GM23248 (cell line): ENCODE measurements at places on chromosomes 7 and 10.
A peak's percentile ranks its signal among the peaks of the same experiment; 100 is the strongest.

DNA sequence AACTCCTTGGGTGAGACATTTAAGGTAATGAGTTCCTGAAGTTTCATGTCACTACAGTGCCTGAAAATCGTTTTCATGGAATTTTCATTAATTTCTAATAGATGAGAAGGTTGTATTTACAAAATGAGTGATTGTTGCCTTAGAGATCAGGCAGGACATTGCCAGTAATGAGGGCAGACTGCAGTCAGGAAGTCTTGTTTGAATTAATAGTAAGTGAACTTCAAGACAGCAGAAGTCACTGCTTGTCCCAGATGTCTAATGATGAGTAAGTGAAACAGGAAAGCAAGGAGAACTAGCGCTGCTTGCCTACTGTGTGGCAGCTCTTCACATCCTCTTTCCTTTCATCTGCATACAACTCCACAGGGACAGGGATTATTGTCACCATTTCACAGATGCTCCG is 237.4 kb downstream of the BAMBI start:
- no peak for DNase-seq

DNA sequence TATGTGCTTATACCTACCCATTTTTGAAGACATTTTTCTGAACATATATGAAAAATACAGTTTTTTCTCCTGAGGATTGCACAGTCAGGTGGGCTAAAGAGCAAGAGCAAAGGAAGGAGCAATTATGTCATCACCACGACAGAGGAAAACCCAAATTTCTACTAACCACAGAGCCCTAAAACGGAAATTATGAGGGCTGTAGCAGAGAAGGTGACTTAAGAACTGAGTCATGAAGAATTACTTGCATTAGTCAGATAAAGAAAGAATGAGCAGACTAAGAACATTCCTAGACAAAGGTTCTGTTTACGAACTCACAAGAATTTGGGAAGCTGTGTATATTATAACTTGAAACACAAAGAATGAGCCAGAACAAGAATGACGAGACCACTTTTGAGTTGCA is 974.4 kb downstream of the NXPH1 start:
- no peak for DNase-seq

- no peak for DNase-seq
Measured at GRCh38 chr7:107138696-107139420, 29.9 kb upstream of the HBP1 start.

DNA sequence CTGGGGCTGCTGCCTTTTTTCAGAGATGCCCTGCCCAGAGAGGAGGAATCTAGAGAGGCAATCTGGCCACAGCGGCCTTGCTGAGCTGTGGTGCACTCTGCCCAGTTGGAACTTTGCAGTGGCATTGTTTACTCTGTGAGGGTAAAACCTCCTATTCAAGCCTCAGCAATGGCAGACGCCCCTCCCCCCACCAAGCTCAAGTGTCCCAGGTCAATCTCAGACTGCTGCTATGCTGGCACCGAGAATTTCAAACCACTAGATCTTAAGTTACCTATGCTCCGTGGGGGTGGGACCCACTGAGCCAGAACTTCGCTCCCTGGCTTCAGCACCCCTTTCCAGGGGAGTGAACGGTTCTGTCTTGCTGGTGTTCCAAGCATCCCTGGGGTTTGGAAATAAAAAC is 77.2 kb downstream of the EXOC4 start:
- DNase-seq = no peak

DNA sequence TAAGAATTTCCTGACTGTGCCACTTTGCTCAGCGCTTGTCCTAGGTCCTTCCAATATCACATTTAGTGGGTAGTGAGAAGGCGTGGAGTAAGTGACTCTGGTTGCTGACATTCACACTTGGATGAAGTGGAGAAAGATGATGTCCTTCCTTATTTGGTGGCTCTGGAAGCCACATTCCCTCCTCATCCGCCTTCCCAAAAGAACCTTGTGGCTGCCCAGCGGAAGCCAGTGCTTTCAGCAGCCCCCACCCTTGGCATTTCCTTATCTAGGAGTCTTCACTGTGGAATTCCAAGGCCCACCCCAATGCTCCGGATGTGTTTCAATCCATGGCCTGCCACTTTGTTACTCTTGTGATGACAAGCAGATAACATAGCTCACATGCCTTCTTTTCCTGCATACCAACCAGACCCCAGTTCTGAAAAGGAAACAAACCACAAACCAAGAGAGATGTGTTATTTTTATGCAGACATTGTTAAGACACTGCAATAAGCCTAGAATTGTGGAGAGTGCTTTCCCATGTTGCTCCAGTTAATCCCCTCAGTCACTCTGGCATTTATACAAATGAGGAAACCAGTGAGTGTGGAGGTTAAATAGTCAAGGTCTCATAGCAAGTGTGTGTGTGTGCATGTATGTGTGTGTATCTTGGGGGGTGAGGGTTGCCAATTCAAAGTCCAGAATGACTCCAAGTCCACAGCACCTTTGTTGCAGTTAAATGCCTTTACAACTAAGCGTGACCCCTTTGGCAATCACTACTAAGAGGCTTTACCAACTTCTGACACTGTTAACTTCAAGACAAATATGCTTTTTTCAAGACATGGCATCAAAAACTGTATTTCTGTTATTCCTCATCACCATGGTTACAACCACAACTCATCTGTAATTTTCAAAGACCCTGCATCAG is 10.3 kb upstream of the ANKRD1 start:
- peak; percentile 78 for DNase-seq

GRCh38 chr10:18140149-18140956 is at the start of gene CACNB2:
Gene CACNB2, plus strand, starts transcription at chr10:18140424.
- DNase-seq = peak; percentile 65

DNA sequence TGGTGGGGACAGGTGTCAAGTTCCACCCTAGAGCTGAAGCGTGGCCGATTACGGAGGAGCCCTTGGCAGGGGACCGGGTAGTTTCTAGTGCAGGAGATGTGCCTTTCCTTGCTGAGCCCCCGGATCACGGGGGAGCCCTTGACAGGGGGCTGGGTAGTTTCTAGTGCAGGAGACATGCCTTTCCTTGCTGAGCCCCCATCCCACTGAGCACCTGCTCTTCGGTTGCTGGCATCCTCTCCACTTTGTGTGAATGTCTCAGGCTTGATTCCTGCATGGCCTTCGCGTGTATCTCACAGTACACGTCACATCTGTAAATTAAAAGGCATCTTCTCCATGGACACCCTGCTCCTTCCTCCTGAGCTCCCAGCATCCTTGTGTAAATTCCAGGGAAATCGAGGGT is 263.5 kb downstream of the ADARB2 start:
- DNase-seq = no peak

DNA sequence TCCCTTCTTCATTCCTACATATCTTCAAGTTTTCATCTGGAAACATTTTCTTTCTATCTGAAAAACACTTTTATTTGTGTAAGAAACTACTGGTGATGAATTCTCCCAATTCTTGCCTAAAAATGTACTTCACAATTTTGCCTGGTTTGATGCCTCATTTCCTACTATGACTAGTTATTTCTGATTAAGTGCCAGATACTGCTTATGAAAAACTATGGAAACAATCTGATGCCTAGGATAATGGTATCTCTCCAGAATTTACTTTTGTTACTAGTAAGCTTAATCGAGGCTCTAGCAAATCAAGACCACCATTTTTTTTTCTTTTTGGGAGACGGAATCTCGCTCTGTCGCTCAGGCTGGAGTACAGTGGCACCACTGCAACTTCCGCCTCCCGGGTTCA is 31.3 kb downstream of the CACUL1 start:
- peak; percentile 91 for DNase-seq

DNA sequence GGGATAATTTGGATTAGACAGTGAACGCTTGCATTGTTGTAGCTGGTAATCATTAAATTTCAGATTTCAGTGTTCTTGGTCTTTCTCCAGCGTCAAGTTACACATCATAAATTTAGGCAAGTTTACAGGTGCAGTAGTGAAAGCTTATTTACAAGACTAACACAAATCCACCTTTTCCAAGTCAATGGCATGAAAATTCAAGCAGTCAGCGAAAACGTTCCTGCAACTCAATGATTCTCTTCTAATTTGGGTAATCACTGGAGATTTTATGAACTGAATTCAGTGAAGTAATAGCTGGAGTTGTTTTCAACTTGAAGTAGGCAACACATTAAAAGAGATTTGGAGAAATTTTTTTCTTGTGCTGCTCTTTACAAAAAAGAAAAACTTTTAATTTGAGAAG is 17.9 kb downstream of the BCAP29 start:
- no peak for DNase-seq

- DNase-seq = no peak
Measured at GRCh38 chr7:69939317-69939716, 341.0 kb downstream of the AUTS2 start.

DNA sequence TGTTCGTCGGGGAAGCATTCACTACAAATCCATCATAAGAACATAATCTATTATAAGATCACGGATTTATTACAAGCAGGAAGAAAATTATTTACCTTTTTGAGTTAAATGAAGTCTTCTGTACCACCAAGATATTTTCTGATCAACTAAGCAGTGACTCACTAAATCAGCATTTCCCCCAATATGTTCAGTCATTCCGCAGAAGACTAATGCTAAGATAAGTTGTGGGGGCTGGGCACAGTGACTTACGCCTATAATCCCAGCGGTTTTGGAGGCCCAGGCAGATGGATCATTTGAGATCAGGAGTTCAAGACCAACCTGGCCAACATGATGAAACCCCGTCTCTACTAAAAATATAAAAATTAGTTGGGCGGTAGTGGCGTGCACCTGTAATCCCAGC is 144.2 kb upstream of the EGR2 start:
- peak; percentile 38 for DNase-seq

DNA sequence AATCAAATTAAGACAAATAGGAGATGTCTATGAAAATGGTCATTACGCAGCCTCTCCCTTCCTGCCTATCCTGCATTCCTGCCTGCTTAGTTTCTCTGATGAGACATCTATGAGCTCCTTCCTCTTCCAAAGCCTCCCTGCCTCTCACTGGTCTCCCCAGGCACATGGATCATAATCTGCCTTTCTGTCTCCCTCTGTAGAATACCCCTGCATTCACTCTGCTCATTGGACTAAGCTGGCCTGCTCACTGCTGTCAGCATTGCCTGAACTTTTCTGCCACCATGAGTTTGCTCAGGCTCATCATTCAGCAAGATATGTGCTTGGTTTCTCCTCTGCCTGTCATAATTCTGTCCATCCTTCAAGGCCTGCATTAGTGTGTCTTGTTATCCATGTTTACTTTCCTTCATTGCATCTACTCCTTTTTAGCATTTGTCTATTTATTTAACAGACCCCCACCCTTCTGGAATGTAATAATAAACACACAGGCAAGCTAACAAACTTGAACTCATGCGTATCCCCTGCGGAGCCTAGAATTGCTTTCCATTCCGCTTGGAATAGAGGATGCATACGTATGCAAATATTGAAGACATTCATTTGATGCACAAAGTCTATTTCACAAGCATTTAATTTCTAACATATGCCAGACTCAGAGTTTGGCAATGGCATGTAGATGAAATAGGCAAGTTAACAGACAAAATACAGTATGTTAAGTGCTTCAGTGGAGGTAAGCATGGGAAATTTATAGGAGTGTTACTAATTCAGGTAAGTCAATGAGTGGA is 88.3 kb downstream of the PTPRZ1 start:
- DNase-seq = peak; percentile 95

- peak; percentile 42 for DNase-seq
Measured at GRCh38 chr7:128743112-128743772, 4.1 kb downstream of the CALU start.

DNA sequence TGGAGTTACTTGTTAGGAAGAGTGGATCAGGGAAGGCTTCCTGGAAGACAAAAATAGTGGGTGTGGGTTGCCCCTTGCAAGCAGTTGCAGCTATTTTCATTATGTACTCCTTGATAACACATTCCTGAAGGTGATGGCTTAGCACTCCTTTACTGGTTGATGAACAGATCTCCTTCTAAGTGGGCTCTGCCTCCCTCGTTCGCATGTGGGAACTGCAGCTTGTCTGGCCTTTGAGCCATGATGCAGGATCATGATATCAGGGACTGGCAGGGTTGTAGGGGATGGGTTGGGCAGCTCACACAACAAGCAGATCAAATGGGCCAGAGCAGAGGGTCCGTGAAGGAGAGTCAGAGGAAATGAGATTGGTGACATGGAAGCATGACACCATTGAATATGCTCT is 28.8 kb upstream of the LRRC4 start:
- DNase-seq = no peak

- DNase-seq = peak; percentile 76
Measured at GRCh38 chr10:7787150-7787856, 490 bp downstream of the KIN start.
